ENCODE measurements at places on chromosomes 3 and 15.

DNA sequence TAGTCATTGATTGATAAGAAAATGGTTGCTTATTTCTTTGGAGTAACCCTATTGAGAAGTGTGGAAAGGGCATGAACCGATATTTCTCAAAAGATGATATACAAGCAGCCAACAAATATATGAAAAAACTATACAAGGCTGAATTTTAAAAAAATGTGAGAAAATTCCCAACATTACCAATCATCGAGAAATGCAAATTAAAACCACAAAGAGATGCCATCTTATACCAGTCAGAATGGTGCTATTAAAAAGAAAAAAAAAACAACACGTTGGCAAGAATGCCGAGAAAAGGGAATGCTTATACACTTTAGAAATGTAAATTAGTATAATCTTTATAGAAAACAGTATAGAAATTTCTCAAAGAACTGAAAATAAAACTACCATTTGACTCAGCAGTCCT, 77.7 kb upstream of the ROBO1 start:
- no peak for DNase-seq

GRCh38 chr15:67521783-67522568, 1.0 kb downstream of the C15orf61 start:
- DNase-seq = no peak

- DNase-seq = no peak
Observed at GRCh38 chr15:91845720-91846119, 7.8 kb upstream of the SLCO3A1 start.

DNA sequence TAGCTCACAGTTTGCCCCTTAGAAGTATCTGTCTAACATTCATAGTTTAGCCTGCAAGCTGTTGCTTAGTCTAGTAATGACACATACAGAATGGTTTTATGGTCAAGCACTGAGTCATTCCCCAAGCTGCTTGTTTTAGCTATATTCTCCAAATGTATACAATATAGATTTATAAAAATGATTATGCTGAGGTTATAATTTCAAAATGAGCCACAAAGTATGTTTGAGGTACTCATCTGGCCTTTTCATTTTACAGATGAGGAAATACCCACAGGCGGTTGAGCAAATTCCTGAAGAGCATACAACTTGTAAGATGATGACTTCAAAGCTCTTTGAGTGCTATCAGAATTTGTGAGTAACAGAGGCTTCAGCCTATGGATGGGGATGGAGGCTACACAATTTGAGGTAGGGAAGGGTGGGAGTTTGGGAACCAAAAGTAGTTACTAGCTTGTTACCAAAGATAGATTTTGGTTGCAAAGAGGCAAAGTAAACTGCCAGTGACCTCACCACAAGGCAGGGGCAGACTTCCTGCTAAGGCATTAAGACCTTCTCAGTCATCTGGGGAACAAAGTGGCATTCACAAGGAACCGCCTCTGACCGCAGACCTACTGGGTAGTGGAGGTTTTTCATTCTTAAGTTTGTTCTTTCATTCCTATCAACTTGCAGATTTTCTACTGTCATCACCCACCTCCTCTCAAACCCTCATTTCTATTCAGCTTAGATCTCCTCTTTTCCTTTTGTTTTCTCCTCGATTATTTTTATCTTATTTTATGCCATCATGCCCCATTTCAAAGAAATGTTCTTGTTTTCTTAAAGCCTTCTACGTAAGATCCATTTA, 257.2 kb upstream of the NECTIN3 start:
- peak; percentile 7 for DNase-seq

DNA sequence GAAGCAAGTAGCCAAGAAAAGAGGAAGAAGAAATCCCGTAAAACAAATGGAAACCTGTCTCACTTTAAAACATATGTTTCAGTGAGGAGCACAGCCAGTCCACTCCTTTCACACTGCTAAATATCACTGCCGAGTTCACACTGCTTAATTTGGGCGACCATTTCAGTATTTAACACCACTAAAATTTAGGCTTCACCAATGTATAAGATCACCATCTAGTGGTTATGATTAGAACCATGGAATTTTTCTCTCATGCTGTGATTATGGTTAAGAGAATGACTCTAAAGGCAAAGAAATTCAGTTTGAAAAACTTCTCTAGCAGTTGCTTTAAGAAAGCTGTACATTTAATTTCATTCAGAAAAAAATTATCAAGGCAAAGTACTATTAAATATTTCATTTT, 16.6 kb downstream of the SLC4A7 start:
- no peak for DNase-seq

DNA sequence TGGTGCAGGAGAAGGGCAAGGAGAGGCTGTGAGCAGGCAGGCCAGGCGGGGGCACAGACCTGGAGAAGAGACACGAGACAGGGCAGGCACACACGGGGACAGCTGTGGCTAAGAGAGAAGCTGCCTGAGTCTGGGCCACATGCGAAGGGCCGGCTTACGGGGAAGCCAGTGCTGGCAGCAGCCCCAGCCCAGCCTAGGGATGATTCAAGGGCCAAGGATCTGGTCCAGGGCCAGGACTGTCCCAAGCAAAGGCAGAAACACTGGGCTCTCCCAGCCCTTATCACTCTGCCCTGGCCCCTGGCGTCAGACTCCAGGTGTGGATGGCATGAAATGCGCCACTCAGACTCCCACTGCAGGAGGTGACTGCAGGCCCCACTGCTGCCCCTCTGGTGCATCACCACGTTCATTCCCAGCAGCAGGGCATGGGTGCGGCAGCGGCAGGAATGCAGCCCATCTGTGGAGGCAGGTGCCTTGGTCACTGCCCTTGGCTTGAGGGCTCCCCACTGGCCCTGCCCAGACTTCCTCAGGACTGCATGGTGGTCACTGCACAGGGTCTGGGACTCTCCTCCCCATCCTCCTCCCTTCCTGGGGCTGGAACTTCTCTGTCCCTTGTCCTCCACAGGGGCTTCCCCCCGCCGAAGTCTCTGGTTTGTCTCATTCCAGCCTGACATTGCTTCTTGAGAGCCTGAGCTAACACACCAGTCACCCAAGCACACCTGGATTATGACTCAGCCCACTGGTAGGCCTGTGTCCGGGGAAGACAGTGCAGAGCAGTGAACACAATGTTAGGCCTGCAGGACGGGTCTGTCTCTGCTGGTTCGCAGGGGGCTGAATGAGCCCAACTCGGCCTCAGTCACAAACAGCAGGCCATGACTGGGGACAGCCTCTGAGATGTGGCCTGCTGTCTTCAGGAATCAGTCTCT, 69.3 kb downstream of the TBC1D2B start:
- DNase-seq = no peak

- DNase-seq = no peak
Observed at GRCh38 chr3:132643366-132643765, 16.2 kb downstream of the ACAD11 start.

Data from GM12878 (cell line).